NCI-H1417 treated with DMSO at 0.1 percent for 48 hours (cell line): ENCODE measurements at places on chromosomes 2 and 18.
A peak's percentile ranks its signal among the peaks of the same experiment; 100 is the strongest.

DNA sequence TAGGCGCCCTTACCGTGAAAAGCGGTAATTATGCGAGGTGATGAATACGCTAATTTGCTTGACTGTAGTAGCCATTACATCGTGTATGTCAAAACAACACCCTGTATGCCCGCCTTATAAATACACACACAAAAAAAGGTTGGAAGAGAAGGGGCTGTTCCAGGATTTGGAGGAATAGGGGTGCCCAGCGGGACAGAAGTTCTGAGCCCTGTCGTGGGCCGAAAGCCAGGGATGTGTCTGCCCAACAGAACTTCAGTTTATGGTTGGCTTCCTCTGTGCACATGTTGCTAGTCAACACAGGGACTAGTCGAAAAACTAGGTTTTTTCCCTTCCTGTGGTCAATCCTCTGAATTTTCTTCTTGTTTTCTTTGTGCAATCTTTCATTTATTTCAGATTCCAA, 182.5 kb downstream of the ACKR3 start:
- no peak for DNase-seq

DNA sequence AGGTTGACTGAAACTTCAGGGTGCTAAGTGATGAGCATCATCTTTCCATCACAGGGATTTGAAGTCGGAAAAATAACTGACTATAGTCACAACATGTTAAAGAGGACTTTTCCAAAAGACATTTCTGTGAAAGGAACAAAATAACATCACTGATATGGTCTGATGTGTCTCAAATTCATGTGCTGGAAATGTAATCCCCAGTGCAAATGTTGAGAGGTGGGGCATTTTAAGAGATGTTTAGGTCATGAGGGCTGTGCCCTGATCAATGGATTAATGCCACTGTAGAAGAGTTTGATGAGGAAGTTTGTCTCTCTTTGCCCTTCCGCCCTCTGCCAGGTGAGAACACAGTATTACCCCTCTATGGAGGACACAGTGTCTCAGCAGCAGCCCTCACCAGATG, 95.9 kb downstream of the INO80D start:
- no peak for DNase-seq

- DNase-seq: no peak
Observed at GRCh38 chr18:9933865-9934264, 20.0 kb downstream of the VAPA start.

DNA sequence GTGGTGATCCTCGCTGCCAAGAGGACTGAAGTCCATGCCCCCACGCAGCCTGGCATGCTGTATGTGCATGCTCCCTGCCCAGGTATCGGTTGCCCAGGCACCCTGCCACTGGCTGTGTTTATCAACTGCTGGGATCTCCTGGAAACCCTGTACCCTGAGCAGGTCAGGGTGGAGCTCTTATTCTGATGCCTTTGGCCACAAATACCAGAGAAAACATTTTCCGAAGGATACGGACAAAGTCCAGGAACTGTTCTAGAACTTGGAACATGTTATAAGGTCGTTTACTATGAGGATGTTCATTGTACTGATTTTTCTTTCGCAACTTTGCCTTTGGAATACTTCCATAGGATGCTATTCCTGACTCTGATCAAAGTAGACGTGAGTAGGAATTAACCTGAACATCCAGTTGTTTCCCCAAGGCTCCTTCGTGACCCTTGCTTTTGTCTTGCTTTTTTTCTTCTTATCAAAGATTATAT, 55.2 kb downstream of the TMEM17 start:
- no peak for DNase-seq

- no peak for DNase-seq
Observed at GRCh38 chr2:25749676-25750075, 76.3 kb upstream of the DTNB start.

GRCh38 chr2:218832081-218832480, 478 bp upstream of the PRKAG3 start:
- DNase-seq: no peak

DNA sequence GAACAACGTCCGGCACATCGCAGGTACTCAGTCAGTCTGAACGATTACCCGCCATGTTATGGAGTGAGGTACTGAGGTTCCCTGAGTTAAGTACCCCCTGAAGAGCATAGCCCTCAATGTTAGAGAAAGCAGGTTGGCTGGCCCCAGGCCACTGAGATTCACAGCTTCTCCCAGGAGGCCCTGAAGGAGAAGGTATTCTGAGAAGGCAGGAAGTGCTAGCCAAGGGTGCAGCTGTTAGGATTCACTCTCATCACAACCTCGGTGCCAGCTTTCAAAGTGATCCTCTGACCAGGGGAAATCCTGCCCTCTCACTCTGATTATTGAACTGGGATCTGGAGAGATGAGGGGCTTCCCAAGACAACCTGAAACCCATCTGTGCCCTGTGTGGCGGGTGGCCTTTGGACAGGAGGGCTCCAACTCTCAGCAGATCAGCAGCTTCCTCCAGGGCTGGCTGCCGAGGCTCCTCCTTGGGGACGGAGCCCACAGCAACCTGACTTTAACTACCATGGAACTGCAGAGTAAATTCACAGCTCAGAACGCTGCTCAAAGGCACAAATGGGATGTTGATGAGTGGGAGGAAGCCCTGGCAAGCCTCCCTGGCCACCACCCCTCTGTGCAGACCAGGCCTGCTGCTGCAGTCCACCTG, 7.8 kb downstream of the EHD3 start:
- DNase-seq: no peak

- DNase-seq: no peak
Observed at GRCh38 chr2:118059919-118060478, 28.3 kb upstream of the INSIG2 start.

- DNase-seq: no peak
Observed at GRCh38 chr2:206163251-206163880, 3.7 kb downstream of the EEF1B2 start.

GRCh38 chr2:28424799-28425463, 32.3 kb downstream of the FOSL2 start:
- DNase-seq: no peak

DNA sequence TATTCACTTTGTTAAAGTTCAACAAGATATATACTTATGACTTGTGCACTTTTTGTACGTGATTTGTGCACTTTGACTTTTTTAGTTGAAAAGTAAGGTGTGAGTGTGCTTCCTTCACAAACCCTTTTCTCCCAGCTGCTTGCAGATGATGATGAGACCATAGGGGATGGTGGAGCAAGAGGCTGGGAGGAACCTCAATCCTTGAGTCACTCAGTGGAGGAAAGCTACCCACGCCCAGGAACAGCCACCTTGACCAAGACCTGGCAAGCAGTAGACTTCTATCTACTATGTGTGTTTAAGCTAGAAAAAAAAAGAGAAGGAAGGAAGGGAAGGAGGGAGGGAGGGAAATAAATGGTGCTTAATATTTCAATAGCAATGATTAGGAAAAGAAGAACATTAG, 25.2 kb upstream of the TAF1B start:
- DNase-seq: no peak

DNA sequence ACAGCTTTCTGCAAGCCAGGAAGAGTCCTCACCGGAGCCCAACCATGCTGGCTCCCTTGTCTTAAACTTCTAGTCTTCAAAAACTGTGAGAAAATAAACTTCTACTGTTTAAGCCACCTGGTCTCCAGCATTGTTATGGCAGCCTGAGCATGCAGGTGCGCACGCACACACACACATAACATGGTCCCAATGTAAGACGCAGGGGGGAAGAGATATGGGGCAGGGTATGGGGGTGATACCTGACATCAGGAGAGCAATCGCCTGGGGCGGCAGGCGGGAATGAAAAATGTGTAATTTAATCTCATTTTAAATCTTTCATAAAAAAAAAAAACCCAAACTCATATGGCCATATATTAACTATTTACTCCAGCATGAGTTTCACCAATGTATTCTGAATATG, 18.0 kb downstream of the HJURP start:
- DNase-seq: no peak

GRCh38 chr2:74745766-74746165, 88.2 kb upstream of the HK2 start:
- no peak for DNase-seq

- no peak for DNase-seq
Observed at GRCh38 chr2:181456660-181457120, 496 bp upstream of the ITGA4 start.

DNA sequence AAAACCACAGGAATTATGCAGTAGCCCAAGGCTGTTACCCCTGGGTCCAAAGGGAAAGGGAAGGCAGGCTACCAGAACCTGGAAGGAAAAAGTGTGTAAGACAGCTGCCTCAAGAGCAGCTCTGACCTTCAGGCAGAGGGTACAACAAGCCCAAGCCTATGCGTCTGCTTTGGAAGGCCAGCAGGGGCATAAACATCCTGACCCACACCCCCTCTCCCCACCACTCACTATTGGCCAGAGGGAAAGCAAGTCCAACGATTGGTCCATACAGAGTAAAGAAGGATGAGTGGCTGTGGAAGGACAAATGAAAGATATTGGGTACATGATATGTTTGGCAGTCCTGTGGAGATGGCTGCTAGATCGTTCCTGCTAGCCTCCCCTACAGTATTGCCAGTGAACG, 227.6 kb upstream of the HNRNPA3 start:
- DNase-seq: no peak

- no peak for DNase-seq
Observed at GRCh38 chr18:2825613-2826175, 21.1 kb upstream of the EMILIN2 start.

GRCh38 chr2:50962731-50963130, 69.2 kb downstream of the NRXN1 start:
- no peak for DNase-seq

DNA sequence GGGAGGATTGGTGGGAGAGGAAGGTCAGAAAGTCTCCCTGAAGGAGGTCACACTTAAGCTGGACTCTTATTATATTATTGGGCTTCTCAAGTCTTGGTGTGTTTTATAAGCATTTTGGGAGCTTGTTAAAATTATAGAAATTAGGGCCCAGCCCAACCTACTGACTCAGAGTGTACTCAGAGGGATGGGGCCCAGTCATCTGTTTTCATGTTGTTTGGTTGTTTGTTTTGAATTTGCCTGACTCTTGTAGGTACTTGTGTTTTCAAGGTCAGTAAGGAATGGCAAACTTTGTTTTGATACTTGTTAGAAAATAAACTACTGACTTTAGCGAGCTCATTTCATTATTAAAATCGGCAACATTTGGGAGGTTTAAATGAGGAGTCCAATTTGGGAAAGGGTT, 152.0 kb downstream of the INSIG2 start:
- DNase-seq: no peak

DNA sequence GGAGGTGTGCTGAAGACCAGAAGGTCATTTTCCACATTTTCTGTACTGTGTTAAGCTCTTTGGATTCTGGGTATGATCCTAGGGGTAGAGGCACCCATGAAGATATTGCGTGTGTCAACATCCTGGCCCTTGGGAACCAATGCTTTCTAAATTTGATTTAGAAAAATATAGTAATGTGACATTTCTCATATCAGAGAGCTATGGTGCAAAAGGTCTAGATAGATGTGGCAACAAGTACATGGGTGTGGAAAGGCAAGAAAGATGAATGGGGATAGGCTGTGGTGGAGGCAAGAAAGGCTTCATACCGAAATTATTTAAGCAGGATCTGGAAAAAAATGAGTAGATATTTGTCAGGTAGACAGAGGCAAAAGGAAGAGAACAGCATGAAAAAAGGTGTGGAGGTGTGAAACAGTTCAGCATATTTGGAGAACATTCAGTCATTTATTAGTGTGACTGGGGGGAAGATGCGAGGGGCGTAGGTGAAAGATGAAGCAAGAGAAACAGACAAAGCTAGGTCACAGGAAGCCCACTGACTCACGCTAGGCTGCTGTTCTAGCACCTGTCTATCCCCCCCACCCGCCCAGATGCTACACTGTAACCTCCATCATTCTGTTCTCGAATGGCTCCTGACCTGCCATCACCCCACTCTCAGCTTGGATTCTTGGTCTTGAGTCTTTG, 11.7 kb downstream of the DOK1 start:
- no peak for DNase-seq

DNA sequence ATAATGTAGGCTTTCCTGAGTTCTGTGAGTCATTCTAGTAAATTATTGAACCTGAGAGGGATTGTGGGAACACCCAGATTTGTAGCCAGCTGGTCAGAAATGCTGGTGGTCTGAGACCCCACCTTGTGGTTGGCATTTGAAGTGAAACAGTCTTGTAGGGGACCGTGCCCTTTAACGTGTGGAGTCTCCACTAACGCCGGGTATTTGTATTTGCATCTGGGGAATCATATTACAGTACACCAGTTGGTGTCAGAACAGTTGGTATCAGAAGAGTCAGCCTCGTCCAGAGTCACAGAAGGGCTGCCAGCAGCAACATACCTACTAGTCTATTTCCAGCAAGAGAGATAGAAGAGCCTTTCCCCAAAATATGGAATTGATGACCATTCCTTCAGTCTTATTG, 38.3 kb upstream of the PTPN4 start:
- DNase-seq: no peak

DNA sequence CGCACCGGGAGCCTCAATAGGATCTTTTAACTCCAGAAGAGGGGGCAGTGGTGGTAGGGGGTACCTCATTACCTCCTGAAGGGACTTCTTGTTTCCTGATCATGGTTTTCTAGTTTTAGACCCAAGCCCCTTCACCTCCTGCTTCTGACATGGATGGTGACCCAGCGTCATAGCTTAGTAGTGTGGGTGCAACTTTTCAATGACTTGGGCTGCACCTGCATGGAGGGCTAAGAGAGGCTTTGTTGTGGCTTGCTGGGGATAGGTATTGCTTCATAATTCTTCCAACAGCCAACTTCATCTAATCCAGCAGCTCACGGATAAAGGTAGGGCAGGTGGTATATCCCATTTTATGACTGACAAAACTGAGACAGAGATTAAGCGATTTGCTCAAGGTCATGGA, 3.0 kb downstream of the SLC1A4 start:
- DNase-seq: no peak

DNA sequence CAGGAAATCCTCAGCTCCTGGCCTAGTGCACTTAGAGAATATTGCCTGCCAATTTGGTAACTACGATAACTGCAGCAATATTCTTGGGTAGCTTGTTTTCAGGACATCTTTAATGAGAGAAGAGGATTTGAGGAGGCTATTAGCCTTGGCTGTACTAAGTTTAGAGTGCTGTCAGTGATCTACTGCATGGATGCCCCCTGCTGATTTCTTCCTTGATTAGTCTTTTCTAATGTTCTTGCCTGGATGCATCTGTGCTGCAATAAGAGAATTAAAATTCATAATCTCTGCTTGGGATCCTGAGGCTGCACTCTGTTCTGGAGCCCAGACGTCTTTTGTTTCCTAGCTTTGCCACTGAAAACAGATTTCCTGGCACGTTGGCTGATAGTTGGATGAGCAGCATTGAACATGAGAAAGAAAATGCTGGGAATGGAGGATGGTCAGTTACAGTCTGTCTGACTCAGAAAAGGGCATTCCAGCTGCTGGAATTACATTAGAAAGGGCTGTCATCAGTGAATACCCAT, 115.4 kb downstream of the CCDC85A start:
- DNase-seq: no peak

GRCh38 chr18:11078491-11078890, 70.9 kb downstream of the PIEZO2 start:
- DNase-seq: no peak

- DNase-seq: peak; percentile 49
Observed at GRCh38 chr18:44130376-44130942, 550.2 kb upstream of the SETBP1 start.

DNA sequence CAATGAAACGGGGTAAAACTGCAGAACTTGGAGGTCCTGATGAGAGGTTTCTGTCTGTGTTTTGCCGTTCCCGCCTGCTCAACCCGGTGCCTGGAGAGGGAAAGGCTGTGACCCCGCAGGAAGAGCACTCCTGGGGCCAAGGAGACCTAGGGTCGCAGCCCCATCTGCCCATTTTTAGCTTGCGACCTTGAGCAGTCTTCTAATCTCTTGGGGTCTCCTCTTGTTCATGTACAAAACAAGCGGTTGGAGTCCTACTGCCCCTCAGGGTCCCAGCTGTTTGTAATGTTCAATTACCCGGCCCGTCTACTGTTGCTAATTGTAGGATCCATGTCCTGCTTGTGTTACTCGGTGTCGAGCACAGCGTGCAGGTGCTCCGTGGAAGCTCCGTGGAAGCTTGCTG, 104.5 kb downstream of the PTGR3 start:
- DNase-seq: no peak
